Renal cortex interstitium (tissue), 15 donors: ENCODE measurements at places on chromosomes 16 and 17.

DNA sequence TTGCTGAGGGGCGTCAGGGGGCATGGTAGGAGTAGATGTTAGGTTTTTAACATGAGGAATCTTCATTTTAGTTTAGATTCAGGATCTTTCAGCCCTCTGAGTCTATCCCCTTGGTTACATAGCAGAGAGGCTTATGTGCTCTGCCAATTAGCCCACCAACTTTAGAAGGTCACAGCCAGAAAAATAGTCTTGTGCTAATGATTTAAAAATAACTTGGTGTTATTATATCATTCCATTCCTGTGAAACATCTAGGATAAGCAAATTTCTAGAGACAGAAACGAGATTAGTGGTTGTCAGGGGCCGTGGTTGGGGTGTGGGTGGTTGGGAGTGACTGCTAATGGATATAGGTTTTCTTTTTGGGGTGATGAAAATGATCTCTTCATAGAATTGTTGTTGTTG lies 183.7 kb downstream of the SNX29 start:
- DNase-seq, result no peak

DNA sequence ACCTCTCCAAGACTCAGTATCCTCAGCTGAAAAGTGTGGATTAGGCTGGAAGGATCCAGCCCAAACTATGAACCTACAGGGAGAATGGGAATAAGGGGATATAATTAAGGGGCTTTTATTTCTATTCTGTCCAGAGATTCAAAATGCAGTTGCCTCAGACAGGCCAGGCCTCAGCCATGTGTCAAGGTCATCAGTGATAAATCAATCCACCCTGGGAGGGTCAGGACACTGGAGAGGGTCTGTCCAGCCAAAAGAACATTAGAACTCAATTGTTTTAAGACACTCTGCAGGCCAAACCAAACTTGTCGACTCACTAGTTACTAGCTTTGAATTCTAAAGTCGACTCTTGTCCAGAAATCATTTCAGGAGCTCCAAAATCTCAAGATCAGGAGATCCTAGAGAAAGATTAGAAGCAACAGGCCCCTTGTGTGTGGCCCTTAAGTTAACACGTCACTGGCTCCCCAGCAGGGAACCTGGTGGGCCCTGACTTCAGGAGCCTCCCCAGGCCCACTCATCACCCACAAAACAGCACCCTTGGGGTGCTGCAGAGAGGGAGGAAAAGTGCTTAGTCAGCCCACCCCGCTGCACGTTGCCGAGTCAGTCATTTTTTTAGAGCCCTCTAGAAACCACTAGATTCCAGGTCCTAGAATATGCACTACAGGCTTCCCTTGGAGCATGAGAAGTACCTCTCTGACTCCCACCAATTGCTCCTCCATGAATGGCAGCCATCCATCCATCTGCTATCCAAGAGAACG lies 156.8 kb downstream of the XYLT1 start:
- no peak for DNase-seq

- DNase-seq, result no peak
Observed at GRCh38 chr17:76132574-76133338, 8.3 kb downstream of the FOXJ1 start.

DNA sequence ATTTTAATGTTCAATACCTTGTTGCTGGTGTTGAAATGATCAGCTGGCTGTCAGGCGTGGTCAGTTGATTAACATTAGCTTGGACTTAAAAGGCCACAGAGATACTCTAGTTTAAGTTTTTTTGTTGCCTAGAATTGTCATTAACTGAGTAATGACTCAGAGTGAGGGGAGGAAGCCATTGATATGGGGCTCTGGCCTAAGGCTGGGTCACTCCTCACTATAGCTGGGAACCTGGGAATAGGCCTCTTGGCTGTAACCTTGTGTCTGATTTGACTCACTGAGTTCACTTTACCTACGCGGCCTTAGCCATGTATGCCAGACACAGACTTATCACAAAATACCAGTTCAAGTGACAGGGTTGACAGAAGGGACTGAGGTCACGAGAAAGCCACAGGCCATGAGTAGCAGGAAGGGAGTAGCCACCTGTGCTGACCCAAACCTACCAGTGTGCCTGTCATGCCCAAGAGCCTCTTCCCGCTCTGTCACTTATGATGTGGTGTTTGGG lies 37.9 kb upstream of the ADCY7 start:
- DNase-seq, result no peak

GRCh38 chr17:61689610-61690180 lies 98.7 kb upstream of the NACA2 start:
- no peak for DNase-seq

GRCh38 chr17:50624321-50624934 lies 10.3 kb upstream of the ABCC3 start:
- DNase-seq, result no peak

GRCh38 chr17:43814714-43815113 lies 18.2 kb downstream of the MPP3 start:
- DNase-seq, result no peak

GRCh38 chr16:23318639-23319038 lies 16.5 kb downstream of the SCNN1B start:
- DNase-seq, result no peak

GRCh38 chr16:77452243-77452642 lies 17.4 kb upstream of the ADAMTS18 start:
- no peak for DNase-seq

GRCh38 chr16:30904114-30904780 lies 7.8 kb downstream of the CTF1 start:
- no peak for DNase-seq

- DNase-seq, result peak; percentile 77
Observed at GRCh38 chr16:2082983-2083364, 35.2 kb downstream of the TSC2 start.
